ENCODE measurements at places on chromosomes 1 and 21. TPM values are rescaled to one million over a fixed set of nuclear protein-coding genes. Genes with fewer than 3 reads are reported as not detected.

- no peaks in the 10 kb centered on the region for H3K36me3 ChIP-seq
- no peak for DNase-seq
- H3K4me1 ChIP-seq = no peaks in the 10 kb centered on the region
- no peaks in the 10 kb centered on the region for H3K27me3 ChIP-seq
Measured at GRCh38 chr1:203033287-203033686, 7.0 kb downstream of the PPFIA4 start.

DNA sequence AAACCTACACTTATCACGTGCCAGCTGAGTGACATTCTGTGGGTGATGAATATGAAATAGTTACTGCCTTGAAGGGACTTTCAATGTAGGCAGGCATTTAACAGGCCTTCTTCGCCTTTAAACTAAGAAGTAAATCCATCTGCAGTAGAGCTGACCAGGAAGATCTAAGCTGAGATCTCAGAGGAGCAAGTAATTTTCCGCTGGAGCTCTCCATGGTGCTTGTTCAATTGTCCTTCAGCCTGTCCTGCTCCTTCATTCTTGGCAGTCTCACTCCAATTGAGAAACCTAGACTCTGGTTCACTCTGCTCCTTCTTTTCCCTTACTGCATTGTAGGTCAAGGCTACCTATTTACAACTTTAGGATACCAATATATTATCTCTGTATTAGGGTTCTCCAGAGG is 183.5 kb downstream of the HMCN1 start:
- no peaks in the 10 kb centered on the region for H3K4me1 ChIP-seq
- no peak overlapping the region for H3K27ac ChIP-seq
- DNase-seq = no peak
- H3K36me3 ChIP-seq = no peaks in the 10 kb centered on the region

GRCh38 chr1:42139444-42139843 is 13.8 kb upstream of the GUCA2B start:
- no peak for DNase-seq
- H3K27ac ChIP-seq = no peak overlapping the region
- no peaks in the 10 kb centered on the region for H3K4me1 ChIP-seq
- H3K4me3 ChIP-seq = no peak overlapping the region
- H3K27me3 ChIP-seq = peaks cover 5% of the 10 kb centered on the region
- H3K36me3 ChIP-seq = no peaks in the 10 kb centered on the region

GRCh38 chr1:170538687-170539086 is 6.7 kb downstream of the GORAB start:
- H3K4me1 ChIP-seq = peaks cover 3% of the 10 kb centered on the region
- peaks cover 42% of the 10 kb centered on the region for H3K36me3 ChIP-seq
- H3K27ac ChIP-seq = no peak overlapping the region
- H3K27me3 ChIP-seq = no peaks in the 10 kb centered on the region
- DNase-seq = no peak
- no peak overlapping the region for H3K4me3 ChIP-seq

GRCh38 chr1:210298936-210299335 is 29.8 kb upstream of the HHAT start:
- H3K27ac ChIP-seq = no peak overlapping the region
- no peak for DNase-seq
- H3K36me3 ChIP-seq = no peaks in the 10 kb centered on the region
- no peak overlapping the region for H3K4me3 ChIP-seq
- H3K4me1 ChIP-seq = no peaks in the 10 kb centered on the region
- H3K27me3 ChIP-seq = peaks cover 3% of the 10 kb centered on the region

- no peak for DNase-seq
- H3K27me3 ChIP-seq = no peaks in the 10 kb centered on the region
- no peaks in the 10 kb centered on the region for H3K4me1 ChIP-seq
- H3K36me3 ChIP-seq = no peaks in the 10 kb centered on the region
- H3K4me3 ChIP-seq = no peak overlapping the region
Measured at GRCh38 chr1:201217146-201217545, 26.5 kb downstream of the IGFN1 start.

GRCh38 chr1:228081578-228082213 is 812 bp upstream of the ARF1 start:
- peak overlapping the region; percentile 92 for H3K27ac ChIP-seq
- H3K36me3 ChIP-seq = no peaks in the 10 kb centered on the region
- no peaks in the 10 kb centered on the region for H3K27me3 ChIP-seq
- peak overlapping the region; percentile 64 for H3K4me3 ChIP-seq

DNA sequence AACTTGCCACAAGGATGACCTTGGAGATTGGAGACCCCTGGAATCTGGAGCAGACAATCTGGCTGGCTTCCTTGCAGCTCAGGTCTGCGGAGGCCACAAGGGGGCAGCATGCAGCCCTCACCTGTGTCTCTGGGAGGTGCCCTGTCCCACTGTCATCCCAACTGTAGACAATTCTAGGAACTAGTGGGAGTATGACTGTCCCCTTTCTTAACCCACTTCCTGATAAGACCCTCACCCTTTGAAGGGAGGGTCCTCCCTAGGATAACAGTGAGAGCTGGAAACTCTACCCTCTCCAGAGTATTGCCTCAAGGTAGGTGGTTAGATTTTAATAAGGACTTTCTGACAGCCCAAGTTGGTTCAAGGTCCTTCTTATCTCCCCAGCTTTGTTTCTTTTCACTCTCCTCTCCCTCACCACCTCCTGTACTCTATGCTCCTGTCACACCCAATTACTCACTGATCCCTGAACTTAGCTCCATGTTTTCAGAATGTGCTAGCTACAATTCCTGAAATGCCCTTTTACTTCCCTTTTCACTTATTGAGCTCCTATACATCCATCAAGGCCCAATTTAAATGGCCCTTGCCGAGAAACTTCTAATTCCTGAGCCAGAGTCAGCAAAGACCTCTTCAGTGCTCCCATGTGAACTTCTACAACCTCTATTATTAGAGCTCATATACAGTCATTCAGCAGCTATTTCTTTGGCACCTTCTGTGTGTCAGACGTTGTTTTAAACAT is 9.2 kb upstream of the KCNQ4 start:
- no peaks in the 10 kb centered on the region for H3K27me3 ChIP-seq
- H3K27ac ChIP-seq = no peak overlapping the region
- H3K4me3 ChIP-seq = no peak overlapping the region
- peak; percentile 48 for DNase-seq

GRCh38 chr21:46424039-46424591 is 34.6 kb upstream of the DIP2A start:
- no peaks in the 10 kb centered on the region for H3K27me3 ChIP-seq
- peak; percentile 29 for DNase-seq
- H3K27ac ChIP-seq = peak overlapping the region; percentile 69
- peaks cover 18% of the 10 kb centered on the region for H3K4me1 ChIP-seq
- peaks cover 22% of the 10 kb centered on the region for H3K36me3 ChIP-seq

GRCh38 chr1:235675152-235675890 is 25.7 kb upstream of the GNG4 start:
- DNase-seq = no peak
- H3K36me3 ChIP-seq = peaks cover 59% of the 10 kb centered on the region
- no peak overlapping the region for H3K27ac ChIP-seq
- H3K4me1 ChIP-seq = no peaks in the 10 kb centered on the region
- H3K4me3 ChIP-seq = no peak overlapping the region

GRCh38 chr1:43292216-43292615 is 6.8 kb upstream of the C1orf210 start:
- H3K27me3 ChIP-seq = no peaks in the 10 kb centered on the region
- no peak for DNase-seq
- H3K27ac ChIP-seq = no peak overlapping the region
- H3K4me1 ChIP-seq = peaks cover 12% of the 10 kb centered on the region
- H3K36me3 ChIP-seq = no peaks in the 10 kb centered on the region

GRCh38 chr21:39788383-39788782 is 43.4 kb downstream of the IGSF5 start:
- no peak overlapping the region for H3K27ac ChIP-seq
- H3K4me3 ChIP-seq = no peak overlapping the region
- no peaks in the 10 kb centered on the region for H3K36me3 ChIP-seq
- H3K27me3 ChIP-seq = no peaks in the 10 kb centered on the region
- H3K4me1 ChIP-seq = no peaks in the 10 kb centered on the region
- no peak for DNase-seq

DNA sequence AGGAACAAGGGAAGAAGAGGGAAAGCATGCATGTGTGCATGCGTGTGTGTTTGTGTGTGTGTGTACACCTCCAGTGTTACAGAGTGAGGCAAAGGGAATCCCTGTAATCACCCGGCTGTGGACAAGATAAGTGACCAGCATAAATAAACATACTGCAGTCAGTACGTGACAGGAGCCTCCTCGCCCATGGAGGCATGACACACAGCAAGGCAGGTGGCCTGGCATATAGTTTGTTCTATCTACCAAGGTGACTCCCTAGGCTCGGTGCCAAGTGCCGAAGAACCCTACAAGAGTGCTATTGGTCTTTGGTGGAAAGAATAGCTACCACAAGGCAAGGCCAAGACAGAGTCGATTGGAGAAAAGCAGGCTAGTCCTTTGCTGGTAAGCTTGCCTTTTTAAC is 31.7 kb upstream of the HEATR1 start:
- H3K36me3 ChIP-seq = no peaks in the 10 kb centered on the region
- H3K27me3 ChIP-seq = peaks cover 2% of the 10 kb centered on the region
- H3K4me3 ChIP-seq = no peak overlapping the region
- H3K27ac ChIP-seq = no peak overlapping the region
- no peak for DNase-seq
- H3K4me1 ChIP-seq = no peaks in the 10 kb centered on the region

- H3K27me3 ChIP-seq = no peaks in the 10 kb centered on the region
- no peak overlapping the region for H3K27ac ChIP-seq
- no peaks in the 10 kb centered on the region for H3K36me3 ChIP-seq
- DNase-seq = no peak
Measured at GRCh38 chr21:41970751-41971653, 17.2 kb upstream of the C2CD2 start.

DNA sequence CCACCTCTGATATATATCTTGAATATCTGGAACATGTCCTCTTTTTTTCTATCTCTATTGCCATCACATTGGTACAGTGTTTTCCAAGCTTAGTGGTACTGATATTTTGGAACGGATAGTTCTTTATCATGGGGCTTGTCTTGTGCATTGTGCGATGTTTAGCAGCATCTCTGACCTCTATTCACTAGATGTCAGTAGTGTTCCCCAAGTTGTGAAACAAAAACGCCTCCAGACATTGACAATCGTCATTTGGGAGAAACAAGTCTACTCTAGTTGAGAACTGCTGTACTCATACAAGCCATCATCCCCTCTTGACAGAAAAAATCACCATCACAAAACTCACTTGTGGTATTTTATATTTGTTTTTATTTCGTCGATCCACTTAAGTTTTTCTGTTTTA is 79.7 kb upstream of the CHODL start:
- no peak for DNase-seq
- H3K27ac ChIP-seq = no peak overlapping the region
- H3K27me3 ChIP-seq = no peaks in the 10 kb centered on the region
- no peak overlapping the region for H3K4me3 ChIP-seq

DNA sequence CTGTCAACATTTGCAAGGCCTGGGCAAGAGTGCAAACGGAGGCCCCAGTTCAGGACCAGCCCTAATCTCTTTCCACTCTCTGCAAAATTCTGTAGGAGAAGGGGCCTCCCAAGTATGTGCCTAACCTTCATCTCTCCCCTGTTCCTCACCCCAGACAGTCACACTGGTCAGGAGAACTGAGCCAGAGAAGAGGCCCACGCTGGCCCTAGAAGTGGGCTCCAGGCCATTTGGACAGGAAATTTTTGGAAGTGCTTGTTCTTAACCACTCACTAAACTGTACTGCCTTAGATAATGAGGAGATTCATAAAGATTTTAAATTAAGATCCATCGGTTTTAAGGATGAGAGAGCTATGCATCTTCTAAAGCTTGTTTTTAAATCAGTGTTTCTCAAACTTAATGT is 129.7 kb upstream of the ADGRL2 start:
- no peaks in the 10 kb centered on the region for H3K4me1 ChIP-seq
- DNase-seq = no peak
- no peaks in the 10 kb centered on the region for H3K27me3 ChIP-seq
- no peaks in the 10 kb centered on the region for H3K36me3 ChIP-seq
- no peak overlapping the region for H3K27ac ChIP-seq
- H3K4me3 ChIP-seq = no peak overlapping the region

GRCh38 chr1:30028939-30029338 is 694.4 kb downstream of the MATN1 start:
- H3K27me3 ChIP-seq = peaks cover 11% of the 10 kb centered on the region
- no peak overlapping the region for H3K4me3 ChIP-seq
- H3K36me3 ChIP-seq = no peaks in the 10 kb centered on the region
- H3K4me1 ChIP-seq = no peaks in the 10 kb centered on the region
- DNase-seq = no peak

- H3K4me3 ChIP-seq = peak overlapping the region; percentile 37
- peaks cover 21% of the 10 kb centered on the region for H3K4me1 ChIP-seq
- no peak for DNase-seq
Measured at GRCh38 chr21:39386194-39386593, 37.3 kb upstream of the HMGN1 start.

DNA sequence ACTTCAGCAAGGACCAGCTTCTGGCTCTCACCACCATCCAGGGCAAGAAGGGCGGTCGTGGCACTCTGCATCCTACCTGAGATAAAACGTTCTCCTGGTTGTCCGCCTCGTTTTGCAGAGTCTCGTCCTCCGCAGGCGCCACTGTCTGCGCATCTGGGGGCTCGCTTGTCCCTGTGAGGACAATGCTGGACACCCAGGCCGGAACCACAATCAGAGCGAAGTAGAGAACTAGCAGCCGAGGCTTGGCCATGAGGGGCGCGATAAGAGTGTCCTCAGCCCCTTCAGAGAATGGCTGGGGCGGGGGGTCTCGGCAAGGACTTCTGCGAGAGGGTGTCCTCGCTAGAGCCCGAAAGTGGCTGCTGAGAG is 505 bp downstream of the OLFML2B start:
- no peak for DNase-seq
- no peaks in the 10 kb centered on the region for H3K36me3 ChIP-seq
- H3K4me1 ChIP-seq = peaks cover 12% of the 10 kb centered on the region

DNA sequence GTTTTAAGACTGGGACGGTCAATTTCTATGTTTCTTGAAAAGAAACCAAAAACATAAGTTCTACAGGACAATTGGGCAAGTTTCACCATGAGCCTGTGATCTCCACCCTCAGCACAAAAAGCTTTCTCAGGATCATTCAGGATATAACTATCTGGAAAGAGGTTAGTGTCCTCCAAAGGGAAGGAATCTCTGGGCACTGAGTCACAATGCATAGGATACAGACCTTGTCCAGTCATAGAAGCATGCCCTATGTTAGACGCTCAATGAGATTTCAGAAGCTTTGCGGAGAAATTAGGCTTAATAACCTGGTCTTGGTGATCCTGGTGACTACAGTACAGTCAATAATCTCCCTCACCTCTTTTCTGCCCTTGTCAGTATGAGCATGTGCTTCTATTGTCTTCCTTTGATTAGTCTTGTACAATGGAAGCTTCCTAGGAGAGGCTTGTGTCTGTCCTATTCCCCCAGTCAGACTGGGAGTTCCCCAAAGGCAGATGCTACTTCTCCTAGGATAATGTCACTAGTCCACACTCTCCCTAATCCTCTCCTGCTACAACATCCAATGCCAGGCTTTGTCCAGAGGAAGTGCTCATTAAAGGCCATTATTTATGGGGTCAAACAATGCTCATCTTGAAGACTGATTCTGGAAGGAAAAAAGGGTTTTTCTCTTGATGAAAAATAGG is 97.4 kb downstream of the KCNH1 start:
- H3K27me3 ChIP-seq = no peaks in the 10 kb centered on the region

Gene SPRR5
- total RNA-seq = not detected

Gene WASF2
- 175 TPM for total RNA-seq

Gene CD34
- 1.9 TPM for total RNA-seq

Gene KRTAP10-8
- not detected for total RNA-seq

Gene SERINC2
- not detected for total RNA-seq

Gene RGS8
- total RNA-seq = not detected

Gene DISP1
- total RNA-seq = 2.9 TPM

Gene HCRTR1
- total RNA-seq = not detected

Gene NDUFV3
- 18.2 TPM for total RNA-seq

Gene NIBAN1
- total RNA-seq = 141 TPM

Gene ZYG11A
- 0.20 TPM for total RNA-seq

Gene CD244
- 0.47 TPM for total RNA-seq

Gene BMP8A
- total RNA-seq = 0.35 TPM

Gene MAD2L2
- total RNA-seq = 28.7 TPM

Gene GNAT2
- not detected for total RNA-seq

Measured in CD4-positive, CD25-positive, alpha-beta regulatory T cell (primary cell).